ENCODE measurements at places on chromosomes 5 and 9.

DNA sequence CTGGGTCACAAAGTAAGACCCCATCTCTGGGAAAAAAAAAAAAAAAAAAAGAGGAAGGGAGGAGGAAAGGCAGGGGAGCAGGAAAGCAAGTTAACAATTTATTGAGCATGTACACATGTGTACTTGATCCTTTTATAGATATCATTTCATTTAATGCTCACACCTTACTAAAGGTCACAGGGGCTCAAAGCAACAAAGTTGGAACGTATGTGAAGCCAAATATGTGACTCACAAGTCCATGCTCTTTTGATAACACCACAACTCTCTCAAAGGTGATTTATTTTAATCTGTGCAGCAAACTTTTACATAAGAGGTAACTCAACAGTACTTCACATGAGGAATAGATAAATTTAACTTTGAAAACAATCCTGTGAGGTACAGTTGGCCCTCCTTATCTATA lies 34.4 kb upstream of the DTWD2 start:
- DNase-seq: no peak

GRCh38 chr9:126397056-126397455 lies 70.4 kb downstream of the MVB12B start:
- no peak for DNase-seq

DNA sequence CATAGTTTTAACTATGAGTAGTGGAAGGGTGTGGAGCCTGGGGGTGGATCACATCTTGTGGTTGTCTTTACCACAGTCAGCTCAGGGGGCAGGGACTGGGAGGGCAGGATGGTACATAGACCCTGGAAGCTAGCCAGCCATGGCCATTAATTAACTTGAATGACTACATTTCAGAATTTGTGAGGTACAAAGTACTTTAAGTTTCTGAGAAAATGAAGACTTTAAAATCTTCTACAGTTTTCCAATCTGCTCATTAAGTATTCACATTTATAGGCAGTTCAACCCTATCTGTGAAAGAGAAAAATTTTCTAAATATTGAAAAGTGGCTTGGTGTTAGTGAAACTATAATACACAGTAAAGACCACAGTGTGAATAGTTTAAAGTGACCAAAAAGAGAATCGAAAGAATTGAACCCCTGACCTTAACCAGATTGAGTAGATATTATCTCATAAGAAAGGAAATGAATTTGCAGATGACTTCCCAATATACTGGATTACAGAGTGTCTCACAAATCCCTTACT lies 234.2 kb upstream of the MEF2C start:
- DNase-seq: no peak

GRCh38 chr5:31217446-31217845 lies 24.0 kb downstream of the CDH6 start:
- no peak for DNase-seq

DNA sequence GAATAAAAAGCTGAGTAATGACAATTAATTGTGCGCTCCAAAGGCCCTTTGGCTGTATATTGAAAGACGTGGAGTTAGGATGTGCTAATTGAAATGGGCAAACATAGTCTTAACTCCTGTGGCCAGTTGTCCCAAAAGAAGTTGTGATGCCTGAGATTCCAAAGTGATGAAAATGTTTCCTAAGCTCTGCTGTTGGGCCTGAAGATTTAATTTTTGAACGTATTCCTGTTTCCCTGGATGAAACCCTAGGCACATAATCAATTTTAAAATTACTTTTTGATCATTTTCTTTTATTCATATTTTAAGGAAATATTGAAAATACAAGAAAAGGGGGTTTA lies 87.9 kb downstream of the PRDM6 start:
- DNase-seq: no peak

DNA sequence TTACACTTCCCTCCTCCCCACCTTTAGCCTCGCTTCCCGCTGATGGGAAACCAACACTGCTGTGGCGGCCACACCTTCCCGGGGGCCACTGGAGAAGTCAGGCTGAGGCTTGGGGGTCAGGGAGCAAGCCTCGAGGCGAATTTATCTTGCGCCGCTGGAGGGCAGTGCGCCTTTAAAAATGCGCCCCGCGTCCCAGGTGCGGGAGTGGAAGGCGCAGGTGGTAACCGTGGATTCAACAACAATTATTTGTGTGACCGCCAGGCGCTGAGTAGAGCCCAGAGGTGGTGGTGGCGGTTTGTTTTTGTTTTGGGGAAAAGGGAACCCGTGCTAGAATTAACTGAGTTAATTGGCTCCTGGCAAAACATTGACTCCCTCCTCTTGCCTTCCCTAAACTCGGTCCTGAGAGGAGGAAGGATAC lies 1.1 kb downstream of the CFAP77 start:
- peak; percentile 87 for DNase-seq

DNA sequence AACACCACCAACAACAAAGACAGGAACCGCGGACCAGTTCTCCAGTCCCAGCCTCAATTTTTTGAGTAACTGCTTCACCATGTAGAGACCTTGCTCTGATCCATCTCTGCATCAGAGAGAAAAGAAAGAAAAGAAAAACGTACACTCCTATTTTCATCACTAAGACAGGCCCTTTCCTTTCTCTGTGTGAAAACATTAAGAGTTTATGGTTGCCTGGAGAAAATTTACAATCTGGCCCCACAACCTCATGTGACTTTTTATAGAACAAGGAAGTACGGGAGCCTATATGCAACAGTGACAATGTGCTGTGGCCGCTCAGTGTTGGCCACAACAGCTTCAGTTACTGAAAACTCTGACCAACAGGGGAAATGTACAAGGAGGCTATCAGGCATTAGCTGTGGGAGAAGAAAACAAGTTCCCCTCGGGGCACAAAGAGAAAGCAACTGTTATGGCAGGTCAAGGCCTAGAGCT lies 272.9 kb upstream of the PTGER4 start:
- no peak for DNase-seq

- no peak for DNase-seq
Measured at GRCh38 chr5:165616490-165617405, 2111.3 kb downstream of the MAT2B start.

- no peak for DNase-seq
Measured at GRCh38 chr9:98031935-98032334, 24.6 kb upstream of the NANS start.

Data from NCI-H345 (cell line).